ENCODE measurements at places on chromosomes 5 and 9.

DNA sequence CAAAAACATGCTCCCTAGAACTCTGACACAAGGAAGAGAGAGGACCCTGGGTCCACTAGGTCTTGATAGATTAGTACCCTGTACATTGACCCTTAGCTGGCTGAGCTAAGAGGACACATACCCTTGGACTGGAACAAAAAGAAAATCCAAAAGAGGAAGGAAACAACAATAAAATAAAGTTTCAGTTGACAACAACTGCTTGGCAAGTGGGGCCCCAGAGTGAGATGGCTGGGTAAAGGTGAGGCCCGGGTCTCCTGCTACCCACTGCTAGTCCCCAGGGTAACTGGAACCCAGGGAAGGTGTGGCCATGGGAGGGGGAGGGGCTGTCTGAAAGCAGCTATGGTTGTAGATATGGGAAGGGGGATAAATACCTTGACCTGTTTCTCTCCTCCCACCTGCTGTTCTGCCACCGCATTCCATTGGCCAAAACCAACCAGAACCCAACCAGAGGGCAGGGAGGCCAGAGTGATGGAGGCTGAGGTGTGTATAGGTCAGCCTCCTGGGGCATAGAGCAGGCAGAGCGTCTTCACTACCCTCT, 11.7 kb downstream of the TAL2 start:
- H3K27me3 ChIP-seq, result no peaks in the 10 kb centered on the region
- no peak overlapping the region for H3K4me3 ChIP-seq
- H3K36me3 ChIP-seq, result no peaks in the 10 kb centered on the region
- no peak overlapping the region for H3K27ac ChIP-seq

DNA sequence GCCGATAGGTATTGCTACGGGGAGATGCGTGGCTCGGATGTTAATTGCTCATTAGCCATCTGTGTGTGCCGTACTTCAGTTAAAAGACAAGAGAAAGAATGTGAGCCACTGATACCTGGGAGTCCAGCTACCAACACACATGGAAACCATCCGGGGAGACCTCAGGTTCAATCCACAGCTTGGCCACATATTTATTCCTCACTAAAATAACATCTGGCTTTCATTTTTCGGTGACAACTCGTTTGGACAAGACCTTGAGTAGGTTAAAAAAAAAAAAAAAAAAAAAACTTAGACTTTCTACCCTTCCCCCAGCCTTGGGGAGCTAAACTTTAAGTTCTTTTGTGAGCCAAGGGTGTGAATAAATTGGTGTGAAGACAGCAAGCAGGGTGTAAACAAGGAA, 84.1 kb downstream of the SLIT3 start:
- H3K27me3 ChIP-seq, result no peaks in the 10 kb centered on the region
- H3K36me3 ChIP-seq, result no peaks in the 10 kb centered on the region
- no peak overlapping the region for H3K27ac ChIP-seq
- no peaks in the 10 kb centered on the region for H3K4me1 ChIP-seq

DNA sequence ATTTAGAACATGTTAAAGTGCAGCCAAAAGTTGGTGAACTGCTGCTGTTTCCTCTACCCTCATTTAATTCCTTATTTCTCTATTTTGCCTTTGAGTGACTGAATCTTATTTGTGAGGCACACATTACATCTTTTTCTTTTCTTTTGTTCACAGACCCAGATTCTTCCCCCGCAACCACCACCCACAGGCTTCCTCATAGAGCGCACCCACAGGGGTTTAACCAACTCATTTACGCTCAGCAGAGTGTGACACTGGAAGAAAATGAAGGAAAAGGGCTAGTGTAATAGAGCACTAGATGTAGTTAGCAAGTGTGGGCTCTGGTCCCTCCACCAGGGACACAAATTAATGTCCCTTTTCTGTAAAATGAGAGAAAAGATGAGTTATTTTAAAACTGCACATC, 200.7 kb downstream of the PARP8 start:
- H3K36me3 ChIP-seq, result no peaks in the 10 kb centered on the region
- no peaks in the 10 kb centered on the region for H3K27me3 ChIP-seq
- no peak overlapping the region for H3K4me3 ChIP-seq
- H3K27ac ChIP-seq, result no peak overlapping the region
- no peaks in the 10 kb centered on the region for H3K4me1 ChIP-seq

DNA sequence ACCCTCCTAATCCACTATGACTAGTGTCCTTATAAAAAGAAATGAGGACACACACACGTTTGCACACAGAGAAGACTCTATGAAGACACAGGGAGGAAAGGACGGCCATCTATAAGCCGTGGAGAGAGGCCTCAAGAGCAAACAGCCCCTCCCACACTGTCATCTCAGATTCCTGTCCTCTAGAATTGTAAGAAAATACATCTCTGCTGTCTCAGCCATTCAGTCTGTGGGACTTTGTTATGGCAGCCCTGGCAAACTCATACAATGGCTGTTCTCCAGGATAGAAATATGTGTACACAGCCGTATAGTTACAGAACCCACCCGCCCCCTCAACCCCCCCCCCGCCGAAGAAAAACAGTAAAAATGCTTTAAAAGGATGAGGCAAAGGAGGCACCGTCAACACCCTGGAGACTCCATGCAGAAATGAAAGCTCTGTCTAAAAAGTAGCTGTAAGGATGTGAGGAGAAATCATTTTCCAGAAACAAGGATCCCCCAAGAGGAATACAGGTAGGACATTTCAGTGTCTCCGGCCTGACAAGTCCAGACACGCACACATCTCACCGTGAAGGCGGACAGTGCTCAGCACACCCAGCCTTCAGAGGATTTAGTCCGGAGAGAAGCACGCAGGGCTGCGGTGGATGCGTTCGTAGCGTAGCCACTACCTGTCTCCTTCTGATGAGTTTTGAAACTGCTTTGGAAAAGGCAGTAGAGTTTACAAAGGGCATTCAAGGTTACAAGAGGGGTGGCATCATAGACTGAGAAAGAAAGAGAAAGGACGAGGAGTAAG, 110.8 kb upstream of the ERCC6L2 start:
- H3K27me3 ChIP-seq, result no peaks in the 10 kb centered on the region
- peaks cover 1% of the 10 kb centered on the region for H3K4me1 ChIP-seq
- H3K4me3 ChIP-seq, result no peak overlapping the region
- no peaks in the 10 kb centered on the region for H3K36me3 ChIP-seq

- no peak overlapping the region for H3K27ac ChIP-seq
- no peak overlapping the region for H3K4me3 ChIP-seq
- H3K27me3 ChIP-seq, result no peaks in the 10 kb centered on the region
- no peaks in the 10 kb centered on the region for H3K36me3 ChIP-seq
- DNase-seq, result no peak
- H3K4me1 ChIP-seq, result no peaks in the 10 kb centered on the region
Observed at GRCh38 chr5:107303171-107303968, 367.4 kb downstream of the EFNA5 start.

- H3K4me1 ChIP-seq, result no peaks in the 10 kb centered on the region
- H3K27me3 ChIP-seq, result no peaks in the 10 kb centered on the region
- no peak for DNase-seq
- no peaks in the 10 kb centered on the region for H3K36me3 ChIP-seq
- no peak overlapping the region for H3K27ac ChIP-seq
Observed at GRCh38 chr9:127308652-127309434, 44.3 kb downstream of the GARNL3 start.

DNA sequence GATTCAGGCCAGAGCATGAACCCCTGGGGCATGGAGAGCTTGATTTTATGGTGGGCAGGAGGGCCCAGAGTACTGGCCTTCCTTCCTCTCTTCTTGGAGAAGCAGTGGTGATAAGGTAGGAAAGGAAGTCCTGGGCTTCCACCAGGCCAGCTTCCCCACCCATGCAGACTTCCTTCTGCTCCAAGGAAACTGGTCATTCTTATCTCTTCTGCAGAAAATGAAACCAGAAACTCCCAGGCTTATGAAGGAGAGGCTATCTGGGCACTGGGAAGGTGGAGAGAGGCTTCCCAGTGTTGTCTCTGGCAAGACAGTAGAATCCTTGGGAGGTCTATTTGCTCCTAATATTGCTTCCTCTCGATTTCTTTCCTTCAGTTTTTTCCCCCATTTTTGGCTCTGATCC, 110.5 kb upstream of the EQTN start:
- H3K36me3 ChIP-seq, result no peaks in the 10 kb centered on the region
- H3K4me3 ChIP-seq, result no peak overlapping the region
- H3K27ac ChIP-seq, result no peak overlapping the region

DNA sequence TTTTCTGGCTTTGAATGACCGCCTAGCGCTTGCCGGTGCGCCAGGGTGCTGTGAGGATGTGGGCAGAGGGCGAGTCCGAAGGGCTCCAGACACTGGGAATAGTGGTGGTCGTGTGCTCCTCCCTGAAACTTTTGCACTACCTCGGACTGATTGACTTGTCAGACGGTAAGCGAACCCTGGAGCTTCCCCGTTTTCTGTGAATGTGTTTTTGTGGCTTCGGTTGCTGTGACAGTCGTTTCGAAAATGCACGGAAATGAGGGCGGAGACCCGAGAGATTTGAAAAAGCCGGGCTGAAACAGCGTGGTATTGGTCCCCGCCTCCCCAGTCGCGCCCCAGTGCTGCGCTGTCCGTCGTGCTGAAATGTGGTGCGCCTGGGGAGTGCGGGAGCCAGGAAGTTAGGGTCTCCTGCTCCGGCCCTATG, 102.5 kb upstream of the GABRP start:
- H3K4me1 ChIP-seq, result no peaks in the 10 kb centered on the region
- no peaks in the 10 kb centered on the region for H3K36me3 ChIP-seq
- H3K4me3 ChIP-seq, result no peak overlapping the region
- H3K27me3 ChIP-seq, result no peaks in the 10 kb centered on the region
- no peak for DNase-seq

DNA sequence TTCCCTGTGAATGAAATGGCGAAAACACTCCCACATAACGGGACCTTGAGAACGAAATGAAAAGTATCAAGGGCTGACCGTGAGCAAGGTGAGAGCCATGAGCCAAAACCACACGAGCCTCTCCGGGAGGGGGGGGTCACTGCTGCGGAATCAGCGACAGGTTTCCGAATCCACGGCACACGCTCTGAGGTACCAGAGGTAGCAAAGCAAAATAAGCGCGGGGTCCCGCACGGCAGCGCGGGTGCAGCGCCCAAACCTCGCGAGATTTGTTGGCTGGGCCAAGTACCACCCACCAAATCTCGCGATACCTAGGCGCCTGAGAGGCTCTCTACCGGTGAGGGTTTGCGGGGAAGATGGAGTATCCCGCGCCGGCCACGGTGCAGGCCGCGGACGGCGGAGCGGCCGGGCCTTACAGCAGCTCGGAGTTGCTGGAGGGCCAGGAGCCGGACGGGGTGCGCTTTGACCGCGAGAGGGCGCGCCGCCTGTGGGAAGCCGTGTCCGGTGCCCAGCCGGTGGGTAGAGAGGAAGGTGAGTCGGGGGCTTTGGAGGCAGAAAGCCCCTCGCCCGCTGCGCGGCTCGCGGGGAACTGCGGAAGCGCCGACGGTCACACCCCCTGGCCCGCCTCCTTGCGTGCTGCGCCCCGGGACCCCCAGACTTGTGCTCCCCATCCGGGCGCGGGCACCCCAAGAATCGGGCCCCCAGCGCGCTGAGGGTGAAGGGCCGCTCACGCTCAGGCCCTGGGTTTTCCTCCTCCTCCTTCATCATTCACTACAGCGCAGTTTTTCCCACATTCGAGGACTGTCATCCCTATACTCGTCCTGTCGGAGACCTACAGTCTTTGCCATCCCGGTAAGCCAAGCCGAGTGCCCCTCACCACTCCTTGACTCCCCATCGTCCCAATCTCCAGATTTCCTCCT, at the start of gene ZNF346:
ZNF346 (plus strand) TSS at position 311 of the 917 bp plus-strand sequence; CDS start at position 354, 43 bp downstream.
- H3K27me3 ChIP-seq, result no peaks in the 10 kb centered on the region
- H3K36me3 ChIP-seq, result no peaks in the 10 kb centered on the region
- DNase-seq, result peak; percentile 92

GRCh38 chr9:114028646-114029045, 49.5 kb downstream of the AMBP start:
- no peaks in the 10 kb centered on the region for H3K36me3 ChIP-seq
- peaks cover 3% of the 10 kb centered on the region for H3K4me1 ChIP-seq
- no peak overlapping the region for H3K27ac ChIP-seq

DNA sequence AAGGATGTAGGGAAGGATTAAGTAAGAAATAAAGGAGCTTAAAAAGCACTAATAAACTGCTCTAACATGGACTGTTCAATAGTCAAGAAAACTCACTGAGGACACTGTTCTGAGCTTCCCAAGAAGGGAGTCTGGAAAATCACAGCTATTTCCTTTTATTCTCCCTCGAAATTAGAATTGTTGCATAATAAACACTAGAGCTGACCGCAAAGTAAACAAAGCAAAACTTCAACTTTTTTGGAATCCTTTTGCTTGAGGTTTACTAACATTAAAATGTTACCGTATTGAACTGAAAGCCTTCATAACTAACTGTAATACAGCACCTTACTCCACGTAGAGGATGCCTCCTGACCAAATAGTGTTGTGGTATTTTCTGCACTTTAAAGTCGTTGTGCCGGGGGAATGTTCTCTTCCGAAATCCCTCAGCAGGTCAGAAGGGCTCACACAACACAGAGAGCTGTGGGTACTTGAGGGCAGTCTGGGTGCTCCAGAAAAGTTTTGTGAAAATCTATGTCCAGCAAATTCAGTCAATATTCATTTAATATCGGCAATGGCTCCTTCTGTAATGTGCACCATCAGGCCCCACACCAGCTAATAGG, 59.2 kb downstream of the TTLL11 start:
- no peaks in the 10 kb centered on the region for H3K27me3 ChIP-seq
- no peak overlapping the region for H3K4me3 ChIP-seq
- H3K27ac ChIP-seq, result no peak overlapping the region
- no peaks in the 10 kb centered on the region for H3K36me3 ChIP-seq
- peaks cover 2% of the 10 kb centered on the region for H3K4me1 ChIP-seq
- no peak for DNase-seq

DNA sequence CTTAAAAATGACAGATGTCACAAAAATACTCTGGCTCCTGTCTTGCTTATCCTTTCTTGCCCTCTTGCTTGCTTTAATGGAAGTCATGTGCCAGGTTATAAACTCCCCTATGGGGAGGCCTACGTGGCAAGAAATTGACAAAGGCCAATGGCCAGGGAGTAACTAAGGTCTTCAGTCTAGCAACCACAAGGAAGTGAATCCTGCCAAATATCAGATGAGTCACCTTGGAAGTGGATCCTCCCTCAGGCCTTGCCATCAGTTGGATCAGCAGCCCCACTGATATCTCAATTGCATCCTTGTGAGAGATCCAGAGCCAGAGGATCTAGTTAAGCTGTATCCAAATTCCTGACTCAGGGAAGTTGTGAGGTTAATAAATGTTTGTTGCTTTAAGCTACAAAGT, 82.8 kb downstream of the CAAP1 start:
- no peak overlapping the region for H3K27ac ChIP-seq
- no peak for DNase-seq
- no peaks in the 10 kb centered on the region for H3K27me3 ChIP-seq
- no peaks in the 10 kb centered on the region for H3K4me1 ChIP-seq

DNA sequence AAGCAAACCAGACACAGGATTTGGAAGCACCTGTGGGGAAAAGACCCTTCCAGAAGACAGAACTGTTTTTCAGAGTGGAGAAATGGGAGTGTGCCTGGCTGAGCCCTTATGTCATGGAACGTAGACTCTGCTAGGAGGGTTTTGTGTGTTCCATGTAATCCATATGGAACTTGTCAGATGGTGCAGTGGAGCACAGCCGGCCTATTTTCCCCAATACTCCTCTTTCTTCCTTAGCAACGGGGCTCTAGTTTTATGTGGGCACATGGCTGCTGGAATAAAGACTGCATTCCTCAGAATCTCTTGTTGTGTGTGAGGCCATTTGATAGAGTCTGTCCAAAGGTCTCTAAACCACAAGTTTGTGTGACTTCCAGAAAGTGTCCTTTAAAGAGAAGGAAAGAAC, 284.0 kb downstream of the DRD1 start:
- H3K27me3 ChIP-seq, result no peaks in the 10 kb centered on the region
- H3K27ac ChIP-seq, result no peak overlapping the region

Measured in ovary (tissue), 10 donors.